ENCODE measurements at places on chromosomes 4 and X.

DNA sequence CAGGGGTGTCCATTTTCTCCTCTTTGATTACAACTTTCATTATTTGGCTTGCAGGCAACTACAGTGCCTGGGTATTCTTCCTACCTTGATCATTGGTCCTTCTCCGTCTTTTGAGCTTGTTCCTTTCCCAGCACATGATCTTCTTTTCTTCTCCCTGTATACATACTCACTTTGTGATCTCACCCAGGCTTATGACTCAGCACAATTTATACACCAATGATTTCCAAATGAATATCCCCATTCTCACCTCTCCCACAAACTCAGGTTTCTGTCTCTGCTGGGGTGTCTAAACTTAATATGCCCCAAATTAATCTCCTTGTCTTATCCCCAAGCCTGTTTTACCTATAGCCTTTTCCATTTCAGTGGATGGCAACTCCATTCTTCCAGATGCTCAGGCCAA is 19.5 kb upstream of the C4orf54 start:
- DNase-seq: no peak

- peak; percentile 62 for DNase-seq
These were observed 17.8 kb upstream of the ZNF827 start for GRCh38 chr4:145956288-145956890.

DNA sequence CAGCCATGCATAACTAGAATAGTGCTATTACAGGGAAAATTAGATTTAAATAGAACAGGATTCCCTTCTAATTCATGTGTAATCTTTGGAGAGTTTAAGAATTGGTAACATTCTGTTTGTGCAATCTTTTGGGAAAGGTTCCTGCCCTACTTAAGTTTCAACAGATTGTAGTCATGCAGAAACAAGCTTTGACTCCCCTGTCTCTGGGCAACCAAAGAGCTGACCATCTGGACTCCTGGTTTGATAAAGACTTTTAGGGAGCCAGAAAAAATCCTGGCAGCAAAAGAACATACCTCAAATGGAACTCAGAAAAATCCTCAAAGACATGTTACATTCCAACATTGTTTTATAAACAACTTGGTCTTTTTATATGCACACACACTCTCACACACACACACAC is 191.1 kb upstream of the NEIL3 start:
- peak; percentile 42 for DNase-seq

- DNase-seq: no peak
These were observed 40.5 kb downstream of the MAP9 start for GRCh38 chr4:155336242-155336641.

GRCh38 chr4:155615081-155615887 is 51.4 kb upstream of the GUCY1A1 start:
- DNase-seq: no peak

DNA sequence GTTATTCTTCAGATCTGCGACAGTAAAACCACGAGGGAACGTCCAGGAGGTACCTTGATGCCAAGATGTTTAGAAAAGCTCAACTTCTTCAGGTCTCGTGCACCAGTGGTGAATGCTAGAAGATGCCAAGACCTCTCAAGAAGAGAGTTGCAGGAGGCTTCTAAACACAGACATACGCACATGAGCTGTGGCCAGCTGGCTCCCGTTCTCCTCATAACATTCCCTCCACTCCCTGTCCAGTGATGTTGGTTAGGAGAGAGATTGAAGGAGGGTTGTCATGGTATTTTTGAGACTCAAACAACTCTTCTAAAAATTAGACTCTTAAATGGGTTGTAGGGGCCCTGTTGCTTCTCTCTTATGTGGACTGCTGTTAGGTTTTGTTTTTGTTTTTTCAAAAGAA is 184.3 kb downstream of the QDPR start:
- DNase-seq: no peak

GRCh38 chrX:129574214-129574613 is 34.2 kb downstream of the OCRL start:
- DNase-seq: no peak

- no peak for DNase-seq
These were observed 245.9 kb upstream of the TLL1 start for GRCh38 chr4:165627128-165627527.

DNA sequence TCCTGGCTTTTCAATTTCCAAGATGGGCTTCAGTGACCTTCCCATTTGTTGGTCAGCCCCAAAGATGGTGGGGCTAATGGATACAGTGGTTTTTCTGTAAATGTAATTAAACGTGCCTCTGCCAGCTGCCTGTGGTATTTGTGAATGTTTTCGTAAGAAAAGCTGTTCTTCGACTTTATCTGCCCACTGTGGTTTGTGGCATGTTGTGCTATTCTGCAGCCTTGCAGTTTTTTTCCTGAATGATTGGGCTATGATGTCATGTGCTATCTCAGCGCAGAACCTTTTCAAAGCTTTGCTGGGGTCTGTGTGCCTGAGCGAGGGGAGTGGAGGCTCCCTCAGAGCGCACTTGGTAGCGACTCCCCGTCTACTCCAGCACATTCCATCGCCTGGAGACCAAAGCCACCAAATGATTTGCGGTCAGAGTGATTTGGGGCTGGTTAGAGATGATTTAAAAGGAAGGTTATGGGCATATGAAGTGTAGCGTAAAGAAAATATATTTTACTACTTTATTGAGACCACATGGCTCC is 137.5 kb downstream of the PALLD start:
- peak; percentile 59 for DNase-seq

DNA sequence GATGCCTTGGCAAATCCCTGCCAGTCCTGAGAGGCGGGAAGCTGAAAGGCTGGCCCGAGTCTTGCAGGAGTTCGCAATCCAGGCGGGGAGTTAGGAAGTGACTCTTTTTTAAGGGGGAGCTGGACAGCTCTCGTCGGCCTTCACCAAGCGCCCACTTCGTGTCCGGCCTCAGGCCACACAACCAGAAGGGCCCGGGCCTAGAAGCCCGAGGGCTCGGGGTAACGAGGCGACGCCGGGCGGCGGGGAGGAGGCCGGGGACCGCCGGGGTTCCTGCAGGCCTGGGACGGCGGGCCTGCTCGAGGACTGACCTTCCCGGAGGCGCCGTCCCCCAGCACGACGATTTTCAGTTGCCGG is 395 bp downstream of the RAB28 start:
- peak; percentile 63 for DNase-seq

- no peak for DNase-seq
These were observed 49.5 kb downstream of the SHOX start for GRCh38 chrX:680062-680461.

- no peak for DNase-seq
These were observed 61.6 kb downstream of the SAT1 start for GRCh38 chrX:23844502-23845138.

GRCh38 chr4:10115271-10115796 is 1.3 kb downstream of the WDR1 start:
- DNase-seq: peak; percentile 53

DNA sequence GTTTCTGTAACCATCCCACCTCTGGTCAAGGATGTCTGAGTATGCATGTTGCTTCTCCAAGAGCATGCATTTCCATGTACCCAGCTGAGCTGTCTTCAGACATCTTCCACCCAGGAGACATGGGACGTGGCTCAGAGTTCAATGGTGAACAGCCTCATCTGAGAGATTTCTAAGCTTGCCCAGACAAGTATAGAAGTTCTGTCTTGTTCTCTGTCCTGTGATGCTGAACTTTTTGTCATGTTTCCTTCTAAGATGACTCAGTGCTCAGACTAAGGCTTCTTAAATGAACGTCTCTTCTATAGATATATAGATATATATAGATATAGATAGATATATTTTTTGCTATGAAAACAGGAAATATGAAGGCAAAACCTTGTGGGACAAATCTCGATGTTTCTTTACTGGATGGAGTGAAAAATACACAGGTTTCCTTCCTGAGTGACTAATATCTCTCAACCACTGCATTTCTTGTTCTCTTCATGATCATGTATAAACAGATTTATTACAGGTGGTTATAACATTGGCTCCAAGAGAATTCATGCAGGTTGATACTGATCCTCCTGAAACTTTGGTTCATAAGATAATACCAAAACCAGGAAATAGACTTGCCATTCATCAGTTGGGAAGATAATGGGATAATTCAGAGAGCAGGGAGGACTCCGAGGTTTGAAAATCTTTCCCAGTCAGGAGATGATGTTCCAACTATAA is 168.2 kb downstream of the ZNF518B start:
- peak; percentile 30 for DNase-seq

GRCh38 chrX:11261260-11261659 is 32.0 kb upstream of the AMELX start:
- DNase-seq: peak; percentile 24

DNA sequence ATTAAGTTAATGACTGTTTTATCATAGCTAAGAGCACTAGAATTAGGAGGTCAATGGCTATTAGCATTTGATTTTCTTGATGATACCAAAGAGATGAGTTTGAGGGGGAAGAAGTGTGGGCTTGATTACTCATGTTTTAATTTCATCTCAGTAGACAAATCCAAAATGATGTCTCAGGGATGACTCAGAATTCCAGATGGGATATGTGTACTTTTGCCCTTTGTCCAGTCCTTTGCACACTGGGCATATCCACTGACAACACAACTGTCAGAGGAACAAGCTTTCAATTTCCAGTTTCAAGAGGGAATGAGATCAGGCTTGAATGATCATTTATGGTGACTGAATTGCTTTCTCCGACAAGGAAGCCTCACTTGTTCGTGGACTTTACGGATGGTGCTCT is 325.3 kb upstream of the FTHL17 start:
- peak; percentile 22 for DNase-seq

DNA sequence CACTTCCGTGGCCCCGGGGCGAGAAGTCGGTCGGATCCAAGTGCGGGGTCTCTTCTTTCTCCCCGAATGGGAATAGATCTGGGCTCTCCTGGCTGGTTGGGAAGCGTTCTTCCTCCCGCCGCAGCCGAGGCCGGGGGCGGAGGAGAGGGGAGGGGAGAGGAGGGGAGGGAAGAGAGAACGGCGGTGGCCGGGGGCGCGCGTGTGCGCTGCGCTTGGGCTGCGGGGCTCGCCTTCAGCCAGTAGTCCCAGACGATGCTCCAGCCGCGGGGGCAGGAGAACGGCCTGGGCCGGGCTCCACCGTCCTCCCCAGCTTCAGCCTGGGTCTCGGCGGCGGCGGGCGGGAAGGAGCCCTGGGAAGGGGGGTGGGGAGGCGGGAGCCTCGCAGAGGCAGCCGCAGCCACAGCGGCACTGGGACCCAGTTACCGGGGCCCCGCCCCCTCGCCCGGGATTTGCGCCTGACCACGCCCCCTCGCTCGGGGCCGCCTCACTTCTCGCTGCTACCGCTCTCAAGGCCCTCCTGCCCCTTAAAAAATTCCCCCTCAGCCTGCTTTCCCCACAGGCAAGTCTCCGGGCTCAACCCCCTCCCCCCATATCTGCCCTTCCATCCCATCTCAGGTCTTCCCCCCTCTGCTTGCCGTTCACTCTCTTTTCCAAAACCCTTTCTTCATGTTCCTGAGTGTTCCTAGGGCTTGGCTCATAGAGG is at the start of gene FGD1:
FGD1 (minus strand) TSS at position 421 of the 703 bp plus-strand sequence. CDS start 802 bp downstream, outside the sequence.
- DNase-seq: peak; percentile 58

DNA sequence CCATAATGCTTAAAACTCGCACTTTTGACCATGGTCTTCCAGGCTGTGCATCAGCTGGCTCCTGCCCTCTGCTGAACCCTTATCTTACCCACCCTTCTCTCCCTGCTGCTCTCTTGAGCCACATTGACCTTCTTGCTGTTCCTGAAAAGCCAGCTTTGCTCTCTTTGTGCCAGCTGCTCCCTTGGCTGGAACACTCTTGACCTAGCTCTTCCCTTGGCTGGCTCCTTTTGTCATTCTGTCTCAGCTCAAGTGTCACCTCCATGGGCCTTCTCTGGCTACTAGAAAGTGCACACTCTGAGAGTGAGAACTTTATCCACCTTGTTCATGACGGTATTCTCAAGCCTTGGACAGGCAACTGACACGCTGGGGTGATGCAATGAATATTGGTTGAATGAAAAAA is 112.1 kb downstream of the MGST2 start:
- no peak for DNase-seq

DNA sequence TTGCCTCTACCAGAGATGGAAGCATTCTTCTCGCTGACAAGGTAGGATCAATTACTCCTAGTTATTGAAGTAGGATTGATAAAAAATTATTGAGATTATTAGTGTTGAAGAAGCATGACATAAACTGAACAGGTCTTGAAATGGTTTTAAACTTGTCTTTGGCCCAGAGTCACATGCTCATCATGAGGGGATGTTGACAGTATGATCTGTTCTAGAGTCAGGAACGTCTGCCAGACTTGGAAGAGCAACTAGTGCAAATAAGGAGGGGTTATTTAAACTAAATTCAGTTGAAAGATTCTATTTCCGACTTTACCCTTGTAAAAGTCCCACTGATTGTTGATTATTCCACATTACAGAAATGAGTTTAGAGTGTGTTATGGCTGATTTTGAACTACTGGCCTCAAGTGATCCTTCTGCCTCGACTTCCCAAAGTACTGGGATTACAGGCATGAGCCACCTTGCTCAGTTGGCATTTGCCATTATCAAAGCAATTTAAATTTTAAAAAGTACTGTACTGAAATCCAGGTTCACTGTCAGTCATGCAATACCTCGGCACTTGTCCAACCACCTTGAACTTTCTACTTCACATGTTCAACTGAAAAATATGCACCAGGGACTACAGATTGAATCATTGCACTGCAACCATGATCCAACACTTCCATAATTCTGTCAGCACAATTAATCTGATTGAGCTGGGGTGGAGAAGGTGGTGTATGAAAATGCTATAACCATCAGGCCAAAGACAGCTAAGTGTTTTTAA is 19.7 kb downstream of the FABP2 start:
- DNase-seq: no peak

DNA sequence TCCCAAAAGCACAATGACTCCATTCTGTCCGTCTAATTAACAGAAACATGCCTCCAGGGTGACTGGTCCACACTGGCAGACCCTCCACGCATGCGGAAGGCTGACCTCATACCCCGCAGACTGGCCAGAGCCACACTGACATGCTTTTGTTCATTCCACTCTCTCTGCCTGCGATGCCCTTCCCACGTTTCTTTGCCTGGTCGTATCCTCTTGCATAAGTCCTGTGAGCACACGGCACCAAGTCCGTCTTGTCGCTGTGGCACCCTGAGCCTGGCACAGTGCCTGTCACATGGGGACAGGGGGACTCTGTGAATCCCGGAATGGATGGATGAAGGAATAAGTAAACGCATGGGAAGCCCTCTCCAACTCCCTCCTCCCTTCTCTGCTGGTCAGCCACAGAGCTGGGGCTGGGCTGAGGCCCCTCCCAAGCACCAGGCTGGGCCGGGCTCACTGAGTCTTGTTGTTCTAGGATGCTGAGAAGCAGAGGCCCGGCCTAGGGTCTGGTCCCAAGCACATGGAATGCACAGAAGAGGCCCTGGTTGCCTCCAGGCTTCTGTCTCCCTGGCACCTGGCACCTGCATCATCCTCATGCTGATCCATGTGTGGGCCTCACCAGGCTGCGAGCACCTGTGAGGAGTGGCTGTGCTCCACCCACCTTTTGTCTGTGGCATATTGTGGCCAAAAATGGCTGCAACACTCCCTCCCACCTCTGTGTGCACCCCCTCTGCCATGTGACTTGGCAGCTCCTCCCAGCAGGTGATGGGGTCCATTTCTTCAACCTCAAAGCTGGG is 38.9 kb upstream of the C4orf50 start:
- no peak for DNase-seq

- peak; percentile 39 for DNase-seq
These were observed 10.3 kb downstream of the SRPX2 start for GRCh38 chrX:100654261-100654660.

Data from MCF 10A (cell line).